Urothelium cell line (cell line): ENCODE measurements at places on chromosomes 6 and 20.

DNA sequence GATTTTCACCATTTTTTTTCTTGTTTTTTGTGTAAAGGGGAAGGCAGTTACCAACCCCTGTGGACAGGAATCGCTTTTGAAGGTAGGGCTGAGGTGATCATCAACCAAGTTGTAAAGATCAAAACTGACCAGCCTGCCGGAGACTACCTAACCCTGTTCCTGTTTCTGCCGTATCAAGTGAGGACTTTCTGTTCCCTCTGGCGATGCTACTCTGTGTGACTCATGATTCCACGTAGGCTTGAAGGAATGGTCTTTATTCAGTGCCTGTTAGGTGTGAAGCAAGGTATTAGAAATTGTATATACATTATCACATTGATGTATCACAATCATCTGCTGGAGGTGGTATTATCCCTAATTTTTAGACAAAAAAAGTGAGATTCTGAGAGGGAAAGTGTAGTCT lies 161.3 kb downstream of the SOX4 start:
- DNase-seq = peak; percentile 49

- peak; percentile 88 for DNase-seq
Observed at GRCh38 chr6:28586962-28587745, 61.5 kb downstream of the GPX5 start.

DNA sequence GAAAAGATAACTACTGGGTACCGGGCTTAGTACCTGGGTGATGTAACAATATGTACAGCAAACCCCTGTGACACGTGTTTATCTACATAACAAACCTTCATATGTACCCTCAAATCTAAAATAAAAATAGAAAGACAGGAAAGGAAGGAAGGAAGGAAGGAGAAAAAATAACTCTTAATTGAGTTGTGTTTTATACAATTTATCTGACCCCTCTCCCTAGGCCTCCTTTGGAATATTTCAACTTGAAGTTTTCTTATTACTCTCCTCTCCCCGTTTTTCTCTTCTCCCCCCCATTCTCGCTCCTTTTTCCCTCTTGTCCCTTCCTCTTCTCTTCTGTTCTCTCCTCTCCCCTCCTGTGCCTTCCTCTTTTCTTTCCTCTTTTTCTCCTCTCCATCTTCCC lies 156.1 kb downstream of the F13A1 start:
- DNase-seq = no peak

DNA sequence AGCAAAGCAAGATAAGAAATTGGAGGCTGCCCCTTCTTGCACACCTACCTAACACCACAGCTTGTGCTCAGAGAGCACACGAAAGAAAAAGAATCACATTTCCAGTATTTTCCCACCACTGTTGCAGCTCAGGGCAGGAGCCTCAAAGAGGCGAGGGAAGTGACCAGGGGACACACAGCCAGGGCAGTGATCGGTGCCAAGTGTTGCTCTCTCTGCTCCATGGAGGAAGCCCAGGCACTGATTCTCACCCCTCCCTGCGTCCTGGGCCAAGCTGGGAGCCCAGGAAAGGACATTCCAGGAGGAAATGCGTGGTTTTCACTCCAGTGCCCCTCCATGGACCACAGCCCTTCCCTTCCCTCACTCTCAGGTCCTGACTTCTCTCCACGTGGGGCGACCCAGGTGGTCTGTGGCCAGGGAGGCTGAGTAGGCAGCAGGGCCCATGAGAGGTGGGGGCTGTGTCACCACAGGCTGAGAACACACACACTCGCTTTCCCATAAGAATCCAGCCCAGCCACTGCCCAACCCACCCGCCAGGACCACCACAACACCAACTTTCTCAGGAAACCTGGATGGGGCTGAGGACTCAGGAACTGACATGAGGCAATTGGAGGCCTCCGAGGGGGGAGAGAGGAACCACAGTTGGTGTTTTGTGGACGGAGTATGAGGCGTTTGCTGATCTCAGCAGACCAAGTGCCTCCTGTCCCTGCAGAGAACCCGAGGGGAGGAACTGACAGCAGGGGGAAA lies 81.7 kb upstream of the MAFB start:
- DNase-seq = no peak

- DNase-seq = no peak
Observed at GRCh38 chr6:9704989-9705388, 709.9 kb downstream of the TFAP2A start.

DNA sequence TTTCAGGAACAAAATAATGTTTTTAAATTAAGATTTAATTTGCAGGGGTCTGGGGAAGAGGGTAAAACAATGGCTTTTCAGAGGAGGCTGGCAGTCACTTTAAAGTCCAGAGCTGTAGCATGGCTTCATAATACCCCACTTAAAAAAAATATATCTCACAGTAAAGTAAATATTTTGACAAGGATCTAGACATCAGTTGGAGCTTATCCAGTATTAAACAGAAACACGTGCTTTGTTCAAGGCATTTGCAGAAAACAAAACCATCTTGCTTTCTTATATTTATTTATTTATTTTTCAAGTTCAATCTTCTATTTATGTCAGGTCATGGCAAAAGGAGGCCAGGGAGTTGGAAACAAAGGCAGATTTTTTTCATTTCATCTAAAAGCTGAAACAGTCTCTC lies 53.3 kb upstream of the PRL start:
- no peak for DNase-seq

DNA sequence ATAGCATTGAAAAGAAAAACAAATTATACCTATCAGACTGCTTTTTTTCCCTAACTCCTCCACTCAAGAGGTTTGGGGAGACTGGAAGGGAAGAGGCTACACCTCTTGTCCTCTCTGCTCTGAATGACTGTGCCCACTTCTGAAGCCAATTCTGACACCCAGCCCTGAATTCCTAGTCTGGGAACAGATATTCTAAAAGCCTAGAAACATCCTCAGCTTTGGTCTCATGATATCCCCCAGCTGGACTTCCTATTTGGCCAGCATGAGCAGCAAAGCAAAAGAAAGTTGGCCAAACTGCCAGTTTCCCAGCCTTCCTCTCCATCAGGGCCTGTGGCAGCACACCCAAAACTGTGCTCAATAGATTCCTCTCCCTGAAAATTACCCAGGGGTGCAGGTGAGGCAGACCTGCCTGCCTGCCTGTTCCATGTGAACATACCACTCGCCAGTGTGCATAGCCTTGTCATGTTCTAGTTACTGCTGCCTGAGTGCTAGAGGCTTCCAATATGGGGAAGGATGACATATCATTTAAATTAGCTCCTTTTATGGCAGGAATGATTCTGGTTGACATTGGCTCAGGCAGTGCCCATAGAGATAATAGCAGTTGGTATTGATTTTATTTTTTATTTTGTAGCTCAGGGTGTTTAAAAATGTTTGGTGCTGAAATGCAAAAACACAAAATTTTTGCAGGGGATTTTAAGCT lies 152.1 kb upstream of the RIN2 start:
- DNase-seq = no peak

GRCh38 chr6:13447949-13448724 lies 39.3 kb downstream of the GFOD1 start:
- no peak for DNase-seq

DNA sequence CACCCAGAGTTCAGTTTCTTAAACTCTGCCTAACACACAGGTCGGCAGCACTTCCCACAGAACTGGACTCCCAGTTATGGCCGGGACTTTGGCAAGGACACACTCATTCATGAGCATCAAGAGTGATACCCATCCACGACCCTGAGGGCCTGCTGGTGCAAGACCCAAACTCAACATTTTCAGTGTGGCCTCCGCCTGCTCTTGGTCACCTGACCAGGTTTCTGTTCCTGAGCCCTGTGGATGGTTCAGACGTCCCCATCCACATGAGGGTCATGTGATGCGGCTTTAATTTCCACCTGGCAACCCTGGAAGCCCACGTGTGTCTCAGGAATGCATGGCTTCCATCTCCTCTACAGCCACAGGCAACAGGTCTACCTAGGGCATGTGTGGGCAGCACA lies 245.3 kb downstream of the DLL1 start:
- no peak for DNase-seq

DNA sequence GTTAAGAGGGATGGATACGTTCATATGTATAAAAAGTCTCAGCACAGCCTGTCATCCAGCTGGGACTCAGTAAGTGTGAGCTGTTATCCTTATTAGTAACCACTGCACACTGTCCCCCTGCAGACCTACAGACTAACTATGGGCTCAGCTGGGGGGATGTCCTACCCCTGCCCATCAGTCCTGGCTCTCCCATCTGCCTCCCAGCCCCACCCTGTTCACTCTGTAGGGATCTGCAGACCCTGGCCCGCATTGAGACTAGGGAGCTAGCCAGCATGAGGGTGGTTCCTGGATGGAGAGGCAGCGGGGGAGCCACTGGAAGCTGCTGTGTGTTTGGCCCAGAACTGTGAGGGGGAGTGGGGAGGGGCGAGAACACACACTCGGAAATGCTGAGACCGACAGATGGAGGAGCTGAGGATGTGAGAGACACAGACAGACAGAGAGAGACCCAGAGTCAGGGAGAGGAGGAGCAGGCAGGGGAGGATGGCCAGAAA lies 17.1 kb downstream of the XKR7 start:
- DNase-seq = no peak

DNA sequence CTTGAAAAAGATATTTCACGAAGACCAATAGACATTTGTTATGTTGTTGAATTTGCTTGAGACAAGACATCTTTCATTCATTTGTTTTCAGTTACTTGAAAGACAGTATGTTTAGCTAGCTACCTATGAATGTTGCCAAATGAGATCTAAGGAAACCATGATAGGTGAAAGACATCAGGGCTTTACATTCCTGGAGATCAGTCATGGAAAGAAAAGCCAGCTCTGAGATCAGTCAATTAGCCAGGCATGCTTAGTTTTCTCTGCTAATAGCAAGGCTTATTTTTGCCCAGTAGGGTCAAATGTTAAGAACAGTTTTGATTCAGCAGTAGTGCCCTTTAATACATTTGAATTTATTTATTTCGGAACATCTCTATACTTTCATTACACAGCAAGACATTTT lies 116.5 kb upstream of the EDN1 start:
- no peak for DNase-seq

DNA sequence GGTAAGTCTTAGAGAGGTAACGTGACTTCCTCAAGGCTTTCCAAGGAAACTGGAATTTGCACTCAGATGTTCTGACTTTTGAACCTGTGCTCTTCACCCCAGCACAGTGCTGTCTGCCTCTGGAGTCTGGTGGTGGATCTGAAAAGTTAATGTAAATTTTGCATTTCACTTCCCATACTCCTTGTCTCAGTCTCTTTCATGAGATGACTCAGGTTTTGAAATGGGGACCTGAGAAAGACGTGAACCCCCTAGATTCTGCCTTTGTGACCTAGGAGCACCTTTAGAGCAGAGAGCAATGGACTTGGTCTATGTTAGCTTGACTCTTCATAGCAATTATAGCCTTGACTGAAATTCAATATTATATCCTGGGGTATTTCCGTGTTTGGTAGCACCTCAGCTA lies 223.0 kb downstream of the QKI start:
- DNase-seq = no peak

DNA sequence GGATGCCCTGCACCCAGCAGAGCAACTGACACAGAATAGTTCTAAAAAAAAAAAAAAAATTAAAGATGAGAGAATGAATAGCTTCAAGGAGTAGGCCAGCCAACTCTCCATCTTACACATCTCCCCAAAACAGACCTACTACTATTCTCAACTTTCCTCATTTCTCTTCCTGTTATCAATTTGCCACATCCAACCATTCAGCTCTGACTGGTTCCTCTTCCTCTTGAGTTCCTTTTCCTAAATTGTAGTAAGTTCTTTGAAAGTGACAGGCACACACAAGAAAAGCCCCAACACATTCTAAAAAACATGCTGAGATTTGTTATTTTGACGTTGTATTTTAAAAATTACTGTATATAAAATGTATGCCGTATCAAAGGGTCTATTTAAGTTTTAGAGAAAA lies 117.2 kb downstream of the PDSS2 start:
- no peak for DNase-seq
